T-helper 9 cell (primary cell): ENCODE measurements at places on chromosomes 1 and 21.

DNA sequence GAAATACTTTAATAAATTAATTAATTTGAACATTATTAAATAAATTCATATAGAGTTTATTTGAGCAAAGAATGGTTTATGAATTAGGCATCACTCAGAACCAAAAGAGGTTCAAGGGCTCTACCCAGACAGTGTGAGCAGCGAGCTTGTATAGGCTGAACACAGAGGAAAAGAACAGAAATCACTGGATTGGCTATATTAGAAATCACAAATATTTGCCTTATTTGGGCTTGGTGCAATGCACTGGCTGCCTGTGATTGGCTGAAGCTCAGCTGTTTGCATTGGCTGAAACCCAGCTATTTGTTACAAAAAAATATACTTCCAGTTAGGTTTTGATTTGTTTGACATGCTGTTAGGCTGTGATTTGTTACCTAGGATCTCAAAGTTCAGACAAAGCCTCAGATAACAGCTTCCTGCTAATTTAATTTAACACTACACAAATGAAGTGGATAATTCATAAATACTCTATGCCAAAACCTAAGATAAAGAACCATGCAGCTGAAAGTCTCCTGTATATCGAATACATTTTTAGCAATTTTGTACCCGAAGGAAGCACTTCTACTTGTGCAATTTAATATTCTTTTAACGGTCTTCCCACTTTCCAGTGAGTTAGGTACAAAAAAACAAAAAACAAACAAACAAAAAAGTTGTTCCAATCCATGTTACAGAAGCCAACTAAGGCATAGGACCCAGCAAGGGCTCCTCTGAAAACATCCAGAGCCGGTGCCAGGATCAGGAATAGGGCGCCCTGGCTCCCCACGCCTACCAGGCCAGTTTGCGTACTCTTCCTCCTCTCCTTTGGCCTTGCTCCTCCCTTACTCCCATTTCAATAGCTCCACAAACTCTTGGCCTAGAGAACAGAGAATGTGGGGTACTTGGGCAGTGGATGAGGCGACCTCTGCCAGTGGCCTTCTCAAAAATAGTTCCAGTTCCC is 179.1 kb downstream of the DUSP10 start:
- DNase-seq = no peak

- DNase-seq = no peak
Measured at GRCh38 chr1:64701071-64701470, 43.8 kb upstream of the RAVER2 start.

GRCh38 chr1:13764588-13765332 is 64.8 kb downstream of the PRDM2 start:
- no peak for DNase-seq

- no peak for DNase-seq
Measured at GRCh38 chr1:184597650-184598357, 156.9 kb downstream of the EDEM3 start.

GRCh38 chr1:53614231-53615021 is 124.5 kb downstream of the GLIS1 start:
- DNase-seq = no peak

- no peak for DNase-seq
Measured at GRCh38 chr1:29934255-29934772, 698.0 kb downstream of the PTPRU start.

GRCh38 chr1:178659789-178660208 is 65.2 kb upstream of the RALGPS2 start:
- no peak for DNase-seq

- no peak for DNase-seq
Measured at GRCh38 chr1:109265741-109266330, 16.5 kb downstream of the CELSR2 start.

GRCh38 chr21:44892536-44893277 is 19.2 kb upstream of the PTTG1IP start:
- DNase-seq = peak; percentile 72

DNA sequence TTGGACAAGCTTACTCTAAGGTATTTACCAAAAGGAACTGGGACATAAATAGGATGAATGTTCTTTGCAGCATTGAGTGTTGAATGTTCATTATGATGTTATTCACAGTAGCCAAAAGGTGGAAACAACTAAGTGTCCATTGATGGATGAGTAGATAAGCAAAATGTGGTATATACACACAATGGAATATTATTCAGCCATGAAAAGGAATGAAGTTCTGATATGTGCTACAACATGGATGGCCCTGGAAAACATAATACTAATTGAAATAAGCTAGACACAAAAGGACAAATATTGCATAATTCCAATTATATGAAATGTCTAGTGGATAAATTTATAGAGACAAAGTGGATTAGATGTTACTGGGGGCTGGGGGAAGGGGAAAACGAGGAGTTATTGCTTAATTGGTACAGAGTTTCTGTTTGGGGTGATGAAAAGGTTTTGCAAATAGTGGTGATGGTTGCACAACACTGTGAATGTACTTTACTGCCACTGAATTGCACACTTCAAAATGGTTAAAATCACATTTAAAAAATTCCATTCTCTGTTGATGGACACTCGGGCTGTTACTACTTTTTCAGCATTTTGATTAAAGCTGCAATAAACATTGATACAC is 2.9 kb downstream of the MTARC1 start:
- no peak for DNase-seq

- no peak for DNase-seq
Measured at GRCh38 chr1:47191940-47192457, 2.2 kb upstream of the PDZK1IP1 start.

- no peak for DNase-seq
Measured at GRCh38 chr1:182185842-182186756, 124.6 kb upstream of the ZNF648 start.

DNA sequence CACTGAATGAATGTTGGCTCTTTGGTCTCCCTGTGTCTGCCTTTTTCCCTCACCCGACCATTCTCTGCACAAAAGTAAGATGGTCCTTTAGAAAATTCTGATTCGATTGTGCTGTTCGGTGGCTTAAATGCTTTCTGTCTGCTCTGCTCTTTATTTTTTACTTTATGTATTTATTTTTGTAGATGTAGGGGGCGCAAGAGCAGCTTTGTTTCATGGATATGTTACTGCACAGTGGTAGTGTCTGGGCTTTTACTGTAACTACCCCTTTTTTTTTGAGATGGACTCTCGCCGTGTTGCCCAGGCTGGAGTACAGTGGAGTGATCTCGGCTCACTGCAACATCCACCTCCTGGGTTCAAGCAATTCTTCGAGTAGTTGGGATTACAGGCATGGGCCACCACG is 15.7 kb downstream of the NLRP3 start:
- DNase-seq = no peak

- no peak for DNase-seq
Measured at GRCh38 chr1:109996476-109996875, 11.9 kb downstream of the AHCYL1 start.

GRCh38 chr1:232223183-232223708 is 406.7 kb downstream of the SIPA1L2 start:
- no peak for DNase-seq

GRCh38 chr1:231194476-231194842 is 32.6 kb downstream of the TRIM67 start:
- DNase-seq = no peak

GRCh38 chr1:79044974-79045650 is 38.6 kb upstream of the ADGRL4 start:
- no peak for DNase-seq

DNA sequence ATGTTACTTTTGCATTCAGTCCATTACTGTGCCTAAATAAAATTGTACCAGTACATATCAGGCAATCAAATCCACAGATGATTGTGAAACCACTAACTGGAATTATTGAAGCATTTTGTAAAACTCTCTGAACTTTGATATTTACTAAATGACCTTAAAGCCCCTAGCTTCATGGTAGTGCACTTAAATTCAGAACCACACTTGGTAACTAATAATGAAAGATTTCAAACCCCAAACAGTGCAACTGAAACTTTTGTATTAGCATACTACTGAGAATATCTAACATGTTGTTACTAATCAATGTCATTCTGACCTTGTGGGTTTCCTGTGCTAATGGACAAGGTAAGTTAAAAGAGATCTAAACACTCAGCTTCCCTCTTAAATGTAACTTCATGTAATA is at the start of gene CFHR3:
Gene CFHR3 (plus strand): TSS at position 238 of the 400 bp plus-strand sequence. CDS start 47 bp downstream, at position 285.
- DNase-seq = no peak

DNA sequence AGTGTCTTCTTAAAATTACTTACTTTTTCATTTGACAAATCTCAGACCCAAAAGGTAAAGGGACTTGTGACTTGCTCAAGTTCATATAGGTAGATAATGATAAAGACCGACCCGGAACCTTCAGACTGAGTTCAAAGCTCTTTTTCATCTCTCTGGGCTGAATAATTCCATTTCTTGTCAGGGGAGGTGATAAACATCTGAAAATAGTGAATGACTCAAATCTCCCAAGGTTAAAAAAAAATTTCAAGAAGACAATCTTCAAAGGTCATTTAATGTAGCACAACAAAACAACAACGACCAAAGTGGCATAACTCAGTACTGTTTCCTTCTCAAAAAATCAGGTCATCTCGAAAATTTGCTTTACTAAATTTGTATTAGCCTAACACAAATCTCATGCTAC is 20.6 kb downstream of the LUZP1 start:
- no peak for DNase-seq

- DNase-seq = no peak
Measured at GRCh38 chr21:42468491-42469131, 27.4 kb downstream of the RSPH1 start.

- no peak for DNase-seq
Measured at GRCh38 chr1:197184190-197184589, 37.7 kb upstream of the ASPM start.

DNA sequence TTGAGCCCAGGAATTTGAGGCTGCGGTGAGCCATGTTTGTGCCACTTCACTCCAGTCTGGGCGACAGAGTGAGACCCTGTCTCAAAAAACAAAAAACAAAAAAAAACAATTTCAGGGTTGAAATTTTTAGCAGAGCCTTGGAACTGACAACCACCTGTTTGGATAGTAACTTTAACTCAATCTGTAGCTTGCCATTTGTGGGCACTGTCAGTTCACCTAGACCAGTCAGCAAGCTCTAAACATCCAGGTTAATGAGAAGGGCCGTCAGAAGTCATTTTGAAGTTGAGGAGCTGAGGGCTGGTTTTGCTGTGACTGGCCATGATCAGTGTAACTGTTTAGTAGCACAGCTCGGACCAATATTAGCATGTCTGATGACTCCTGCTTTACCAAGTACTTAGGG is 8.4 kb downstream of the TRAPPC10 start:
- no peak for DNase-seq

- DNase-seq = no peak
Measured at GRCh38 chr1:7549277-7550161, 221.6 kb upstream of the VAMP3 start.

DNA sequence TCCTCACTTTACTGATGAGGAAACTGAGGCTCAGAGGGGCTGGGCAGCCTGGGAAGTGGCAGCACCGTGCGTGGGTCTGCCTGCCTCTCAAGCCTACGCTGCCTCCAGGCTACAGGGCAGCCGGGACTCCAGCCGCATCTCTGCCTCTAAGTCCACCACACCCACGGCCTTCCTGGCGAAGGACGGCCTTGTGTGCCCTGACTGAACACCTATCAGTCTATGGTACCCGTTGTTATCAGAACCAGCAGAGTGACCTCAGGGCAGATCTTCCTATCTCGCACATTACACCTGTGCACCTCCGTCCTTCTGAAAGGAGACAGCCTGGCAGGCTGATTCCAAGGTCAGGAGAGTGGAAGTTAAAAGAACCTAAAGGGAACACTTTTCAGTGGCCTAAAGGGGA is 35.7 kb upstream of the SLC30A1 start:
- no peak for DNase-seq

- no peak for DNase-seq
Measured at GRCh38 chr1:224733027-224733911, 117.2 kb downstream of the CNIH3 start.

- DNase-seq = peak; percentile 81
Measured at GRCh38 chr1:243850202-243850451, at the start of gene AKT3. TSS of gene AKT3 (minus strand) at chr1:243850243. CDS start at chr1:243843170, 7,073 bp downstream.

DNA sequence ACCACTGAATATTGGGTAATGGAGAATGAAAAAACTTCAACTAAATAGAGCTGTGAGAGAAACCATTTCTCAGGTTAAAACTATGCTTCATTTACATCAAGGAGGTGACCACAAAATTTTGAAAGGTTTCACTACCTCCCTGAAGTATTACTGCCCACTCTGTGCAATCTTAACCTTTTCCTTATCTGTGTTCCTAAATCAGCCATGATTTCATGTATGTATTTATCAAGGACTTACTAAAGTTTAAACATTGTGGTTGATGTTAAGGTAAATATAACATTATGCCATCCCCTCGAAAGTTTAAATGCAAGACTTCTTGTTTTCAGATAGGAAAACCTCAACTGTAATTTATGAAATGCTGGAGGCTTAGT is 84.4 kb downstream of the CLEC20A start:
- DNase-seq = no peak

GRCh38 chr1:163072658-163073057 is 3.5 kb downstream of the RGS4 start:
- no peak for DNase-seq

DNA sequence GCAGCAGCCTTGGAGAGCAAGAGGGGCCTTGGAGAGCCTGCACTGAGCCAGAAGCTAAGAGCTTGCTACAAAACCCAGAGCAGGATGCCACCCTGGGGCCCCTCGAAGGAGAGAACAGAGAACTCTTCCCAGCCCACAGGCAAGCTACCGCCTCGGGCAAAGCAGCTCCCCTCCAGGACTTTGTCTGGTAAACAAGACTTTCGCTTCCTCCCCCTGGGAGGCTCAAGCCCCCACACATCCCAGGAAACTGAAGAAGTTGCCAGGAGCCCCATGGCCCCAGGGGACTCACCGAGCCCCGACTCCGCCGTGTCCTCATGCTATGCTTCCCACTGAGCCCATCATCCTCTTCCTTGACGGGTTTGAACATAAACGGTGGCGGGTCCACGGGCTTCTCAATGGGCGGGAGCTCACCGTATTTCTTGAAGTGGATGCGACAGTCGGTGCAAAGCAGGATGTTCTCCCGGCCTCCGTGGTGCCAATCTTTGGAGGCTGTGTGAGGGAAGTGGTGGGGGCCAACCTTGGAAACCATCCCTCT is 45.9 kb downstream of the SLC45A1 start:
- DNase-seq = no peak

GRCh38 chr1:181148636-181149035 is 60.1 kb downstream of the IER5 start:
- DNase-seq = no peak

GRCh38 chr1:171852272-171852671 is 11.0 kb downstream of the DNM3 start:
- no peak for DNase-seq

GRCh38 chr1:52792036-52792435 is 50.5 kb upstream of the ZYG11A start:
- no peak for DNase-seq

GRCh38 chr1:37134599-37134998 is 100.3 kb upstream of the GRIK3 start:
- no peak for DNase-seq
